ENCODE measurements at places on chromosomes 12 and 14.

GRCh38 chr12:124172636-124173035 is 122.3 kb upstream of the RFLNA start:
- DNase-seq: peak; percentile 71

- DNase-seq: no peak
These were observed 38.7 kb downstream of the ARID2 start for GRCh38 chr12:45768194-45768593.

GRCh38 chr14:68486033-68486732 is 306.7 kb downstream of the ZFP36L1 start:
- no peak for DNase-seq

DNA sequence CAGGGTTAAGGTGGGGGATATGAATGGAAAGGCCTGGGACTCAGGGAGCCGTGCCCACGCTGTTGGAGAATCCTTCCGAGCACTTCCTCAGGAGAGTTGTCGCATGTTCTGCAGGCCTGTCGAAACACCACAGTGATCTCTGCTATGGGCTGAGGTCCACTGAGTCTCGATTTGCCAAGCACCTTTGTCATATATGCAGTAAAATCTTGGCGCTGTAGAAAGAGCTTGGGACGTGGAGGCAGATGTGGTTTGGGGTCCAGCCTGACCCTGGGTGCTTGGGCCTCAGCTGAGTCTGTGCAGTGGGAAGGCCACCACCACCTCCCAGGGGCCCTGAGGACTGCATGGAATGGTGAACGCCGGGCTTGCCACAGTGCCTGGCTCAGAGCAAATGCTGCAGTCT is 32.9 kb downstream of the C14orf132 start:
- no peak for DNase-seq

DNA sequence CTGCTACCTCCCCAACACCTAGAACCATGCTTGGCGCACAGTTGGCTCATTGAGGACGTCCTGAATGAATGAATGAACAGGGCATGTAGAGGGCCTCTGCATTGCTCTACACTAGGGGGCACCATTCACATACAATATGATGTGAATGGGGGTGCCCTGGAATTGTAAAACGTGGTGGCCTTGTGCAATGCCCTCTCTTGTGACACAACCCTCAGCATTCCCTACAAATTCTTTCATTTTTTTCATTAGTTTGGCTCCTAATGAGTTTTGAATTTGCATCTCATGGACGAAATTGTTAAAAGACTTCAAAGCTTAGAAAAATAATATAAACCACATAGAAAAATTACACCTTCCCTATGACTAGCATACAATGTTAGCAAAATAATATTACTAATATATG is 2.3 kb upstream of the DIO2 start:
- DNase-seq: peak; percentile 47

- no peak for DNase-seq
These were observed 118.8 kb downstream of the SCARB1 start for GRCh38 chr12:124744659-124745464.

DNA sequence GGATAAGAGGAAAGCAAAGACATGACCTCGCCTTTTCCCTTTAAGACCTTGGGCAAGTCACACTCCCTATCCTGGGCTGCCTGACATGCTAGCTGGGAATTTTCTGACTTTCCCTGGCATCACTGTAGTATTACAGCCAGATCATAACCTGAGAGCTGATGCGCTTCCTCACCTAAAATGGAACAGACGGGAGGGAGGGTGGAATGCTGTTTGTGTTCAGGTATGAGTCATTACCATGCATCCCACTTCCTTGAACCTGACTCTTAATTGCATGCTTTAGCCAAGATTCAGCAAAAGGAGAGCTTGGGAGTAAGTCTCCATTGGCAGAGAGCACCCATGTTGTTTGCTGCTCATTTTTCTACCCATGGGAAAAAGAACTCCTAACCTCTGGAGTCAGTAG is 156.5 kb downstream of the KCNK10 start:
- no peak for DNase-seq

Data from HS-27A (cell line).